ENCODE measurements at places on chromosomes 4 and X.
A peak's percentile ranks its signal among the peaks of the same experiment; 100 is the strongest.

- DNase-seq, result no peak
These were observed 23.4 kb upstream of the CT47A1 start for GRCh38 chrX:121008920-121009319.

DNA sequence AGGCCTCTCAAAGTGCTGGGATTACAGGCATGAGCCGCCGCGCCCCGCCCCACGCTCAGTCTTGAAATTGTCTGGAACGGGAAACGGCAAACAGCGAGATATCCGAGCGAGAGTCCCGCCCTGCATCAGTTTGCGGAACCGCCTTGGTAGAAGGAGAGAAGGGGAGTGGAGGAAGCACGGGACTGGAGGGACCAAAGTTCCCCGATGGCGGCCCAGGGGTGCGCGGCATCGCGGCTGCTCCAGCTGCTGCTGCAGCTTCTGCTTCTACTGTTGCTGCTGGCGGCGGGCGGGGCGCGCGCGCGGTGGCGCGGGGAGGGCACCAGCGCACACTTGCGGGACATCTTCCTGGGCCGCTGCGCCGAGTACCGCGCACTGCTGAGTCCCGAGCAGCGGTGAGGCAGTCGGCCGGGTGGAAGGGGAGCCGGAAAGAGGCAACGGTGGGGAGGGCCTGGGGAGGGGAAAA, at the start of gene BST1:
TSS of gene BST1 (plus strand) at position 125 of the 463 bp plus-strand sequence. CDS start at position 205, 80 bp downstream.
- peak; percentile 78 for DNase-seq

- DNase-seq, result no peak
These were observed 8.9 kb downstream of the CCNA2 start for GRCh38 chr4:121814756-121815155.

DNA sequence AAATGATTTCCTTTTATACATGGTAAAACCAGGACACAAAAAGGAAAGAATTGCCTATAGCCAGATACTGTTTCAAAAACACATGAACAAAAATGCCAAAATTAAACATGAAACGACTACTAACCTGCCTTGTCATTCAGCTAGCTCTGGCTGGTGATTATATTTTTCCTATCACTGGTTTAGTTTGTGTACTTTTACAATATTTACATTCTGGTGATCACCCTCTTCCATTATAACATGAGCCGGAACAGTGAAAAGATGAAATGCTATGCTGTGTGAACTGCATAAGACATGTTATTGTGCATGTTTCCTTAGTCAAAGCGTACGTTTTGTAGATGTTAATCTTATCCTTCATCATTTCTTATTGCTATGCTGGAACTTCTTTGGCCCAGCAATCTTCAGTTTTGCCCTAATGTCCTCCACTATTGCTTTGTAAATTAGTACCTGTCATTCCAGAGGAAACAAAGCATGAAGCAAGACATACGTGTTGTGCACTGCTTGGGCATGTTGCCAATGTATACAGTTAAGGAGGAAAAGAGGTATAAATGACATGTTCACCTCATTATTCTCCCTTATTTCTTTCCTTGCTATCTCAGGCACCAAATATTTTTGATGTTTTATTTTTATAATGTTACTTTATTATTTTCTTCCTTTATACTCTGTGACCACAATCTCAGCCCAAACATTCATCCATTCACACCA, 386.3 kb downstream of the ARHGAP24 start:
- DNase-seq, result no peak

DNA sequence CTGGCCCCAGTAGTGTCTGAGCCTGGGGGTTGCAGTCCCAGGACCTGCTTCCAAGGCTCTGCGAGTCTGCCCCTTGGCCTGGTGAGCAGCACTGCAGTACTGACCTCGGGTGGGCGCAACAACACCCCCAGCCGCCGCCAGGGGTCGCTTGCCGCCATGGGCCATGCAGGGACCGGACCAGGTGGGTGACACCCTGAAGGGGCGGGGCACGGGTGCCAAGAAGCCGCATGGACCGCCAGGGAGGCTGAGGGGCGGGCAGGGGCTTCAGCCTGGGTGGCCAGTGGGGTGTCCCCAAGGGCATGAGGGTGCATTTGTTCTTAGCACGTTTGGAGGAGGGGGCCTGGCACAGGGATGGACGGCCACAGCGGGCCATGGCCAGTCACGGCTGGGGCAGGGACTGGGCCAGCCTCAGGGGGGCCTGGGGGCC, 25.0 kb downstream of the TACC3 start:
- peak; percentile 78 for DNase-seq

GRCh38 chr4:91961504-91961903, 342.3 kb upstream of the GRID2 start:
- no peak for DNase-seq

- no peak for DNase-seq
These were observed 16.7 kb upstream of the ACOT9 start for GRCh38 chrX:23759821-23760220.

- no peak for DNase-seq
These were observed 178.4 kb upstream of the GALNT7 start for GRCh38 chr4:172989984-172990820.

All from CD4-positive, alpha-beta T cell treated with Interleukin-1 beta for 1 hour (primary cell).